ENCODE measurements at places on chromosomes 3 and 15.

DNA sequence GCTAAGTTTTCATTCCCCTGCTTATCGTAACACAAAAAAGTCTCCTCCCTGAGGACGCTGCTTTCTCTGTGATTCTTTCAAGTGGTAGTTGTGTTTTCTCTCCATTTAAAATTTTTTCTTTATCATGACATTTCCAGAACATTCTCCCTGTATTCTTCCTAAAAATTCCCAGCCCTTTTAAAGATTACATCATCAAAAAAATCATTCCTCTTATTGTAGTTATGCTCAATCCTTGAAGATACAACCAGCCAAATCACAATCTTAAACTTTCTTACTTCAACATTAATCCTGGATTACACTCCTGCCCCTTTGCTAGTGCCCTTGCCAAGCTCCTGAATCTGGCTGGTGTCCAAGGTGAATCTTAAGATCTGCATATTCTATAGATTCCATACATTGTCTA lies 163.7 kb upstream of the CBLB start:
- DNase-seq = no peak

DNA sequence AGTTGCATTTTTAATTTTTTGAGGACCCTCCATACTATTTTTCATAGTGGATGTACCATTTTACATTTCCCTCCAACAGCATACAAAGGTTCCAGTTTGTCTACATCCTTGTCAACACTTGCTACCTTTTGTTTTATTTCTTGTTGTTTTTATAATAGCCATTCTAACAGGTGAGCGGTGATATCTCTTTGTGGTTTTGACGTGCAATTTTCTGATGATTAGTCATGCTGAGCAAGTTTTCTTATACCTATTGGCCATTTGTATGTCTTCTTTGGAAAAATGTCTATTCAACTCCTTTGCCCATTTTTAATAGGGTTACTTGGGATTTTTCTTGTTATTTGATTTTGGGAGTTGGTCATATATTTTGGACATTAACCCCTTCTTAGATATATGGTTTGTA lies 187.0 kb downstream of the CDIN1 start:
- DNase-seq = no peak

- DNase-seq = no peak
Observed at GRCh38 chr3:8020047-8020841, 481.4 kb upstream of the LMCD1 start.

GRCh38 chr3:88031642-88032077 lies 27.1 kb downstream of the CGGBP1 start:
- no peak for DNase-seq

DNA sequence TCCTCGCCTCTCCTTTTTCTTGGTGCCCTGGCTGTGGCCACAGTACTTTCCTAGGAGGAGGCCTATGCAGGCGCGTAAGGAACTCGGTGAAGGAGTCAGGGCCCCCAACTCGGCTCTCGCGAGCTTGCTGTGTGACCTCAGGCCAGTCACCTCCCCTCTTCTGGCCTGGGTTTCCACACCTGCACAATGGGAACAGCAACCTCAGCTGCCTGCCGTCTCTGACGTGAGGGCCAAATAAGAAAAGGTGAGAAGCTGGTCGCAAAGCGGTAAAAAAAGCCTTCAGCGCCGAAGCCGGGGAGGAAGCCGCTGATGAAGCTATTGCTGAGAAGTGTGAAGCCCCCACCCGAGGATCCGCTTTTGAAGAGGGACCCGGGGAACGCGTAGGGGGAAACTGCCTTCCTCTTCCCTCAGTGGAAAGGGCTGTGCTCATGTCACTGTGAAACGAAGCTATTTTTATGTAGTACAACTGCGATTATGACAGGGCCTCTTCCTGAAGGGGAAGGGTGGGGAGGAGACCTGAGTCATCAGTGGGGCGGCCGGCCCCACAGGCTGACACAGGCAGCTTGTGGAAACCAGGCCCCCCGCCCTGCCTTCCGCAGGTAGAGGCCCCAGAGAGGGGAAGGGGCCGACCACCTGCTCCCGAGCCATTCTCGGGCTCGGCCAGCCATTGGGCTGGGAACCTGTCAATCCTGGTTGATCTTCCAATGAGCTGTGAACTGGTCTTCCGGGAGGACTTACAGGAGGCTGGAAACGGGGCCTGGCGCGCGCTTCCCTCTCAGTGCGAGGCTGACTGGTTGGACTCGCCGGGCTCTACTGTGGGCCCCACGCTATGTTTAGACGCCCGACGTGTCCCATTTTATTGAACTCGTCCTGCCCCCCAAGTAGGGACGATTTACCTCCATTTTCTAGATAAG lies 18.0 kb upstream of the ANKDD1A start:
- peak; percentile 92 for DNase-seq

GRCh38 chr15:80615361-80615736 lies 79.8 kb upstream of the ABHD17C start:
- DNase-seq = no peak

DNA sequence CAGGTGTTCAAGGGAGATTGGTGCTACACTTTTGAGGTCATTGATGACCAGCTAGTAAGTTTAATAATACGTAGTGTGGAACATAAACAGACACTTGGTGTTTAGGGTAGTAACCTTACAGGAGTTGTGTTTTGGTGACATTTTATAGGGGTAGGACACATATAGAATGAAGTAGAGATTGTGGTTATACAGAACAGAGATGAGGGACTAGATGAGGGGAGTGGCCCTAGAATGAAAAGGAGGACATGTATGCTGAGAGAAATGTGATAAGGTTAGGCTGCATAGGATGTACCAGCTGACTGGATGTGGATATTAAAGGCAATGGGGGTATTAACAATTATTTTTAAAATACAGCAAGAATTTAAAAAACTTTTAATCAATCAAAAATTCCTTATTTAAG lies 8.0 kb downstream of the MBNL1 start:
- DNase-seq = no peak

DNA sequence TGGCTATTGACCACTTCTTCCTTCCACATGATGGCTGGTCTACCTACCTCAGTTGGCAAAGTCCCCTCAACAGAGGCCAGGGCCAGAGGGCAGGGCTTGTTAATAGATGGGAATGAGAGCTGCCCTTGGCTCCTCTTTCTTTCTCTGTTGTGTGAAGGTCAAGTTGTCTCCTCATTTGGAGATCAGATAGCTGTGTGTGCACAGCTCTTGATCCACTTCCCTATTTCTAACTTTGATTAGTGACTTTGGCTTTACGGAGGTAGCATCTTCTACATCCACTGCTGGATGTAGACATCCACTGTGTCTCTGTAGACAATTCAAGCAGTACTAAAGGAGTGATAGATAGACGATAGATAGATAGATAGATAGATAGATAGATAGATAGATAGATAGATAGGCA lies 270.8 kb upstream of the LRRFIP2 start:
- no peak for DNase-seq

GRCh38 chr15:33148129-33148751 lies 46.3 kb downstream of the FMN1 start:
- DNase-seq = no peak

DNA sequence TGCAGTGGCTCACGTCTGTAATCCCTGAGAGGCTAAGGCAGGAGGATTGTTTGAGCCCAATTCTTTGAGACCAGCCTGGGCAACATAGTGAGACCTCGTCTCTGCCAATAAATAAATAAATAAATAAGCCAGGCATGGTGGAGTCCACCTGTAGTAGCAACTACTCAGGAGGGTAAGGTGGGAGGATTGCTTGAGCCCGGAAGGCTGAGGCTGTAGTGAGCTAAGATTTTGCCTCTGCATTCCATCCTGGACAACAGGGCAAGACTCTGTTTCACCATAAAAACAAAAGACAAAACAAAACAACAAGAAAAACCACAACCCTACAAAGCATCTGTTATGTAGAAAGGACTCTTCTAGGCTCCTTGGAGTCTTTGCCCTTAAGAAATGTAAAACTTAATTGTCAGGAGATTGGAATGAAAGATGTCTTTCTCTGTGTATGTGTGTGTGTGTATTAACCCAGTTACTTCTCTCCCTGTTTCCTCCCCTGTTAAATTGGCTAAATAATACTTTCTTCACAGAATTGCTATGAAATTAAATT lies 9.5 kb downstream of the NECTIN3 start:
- no peak for DNase-seq

DNA sequence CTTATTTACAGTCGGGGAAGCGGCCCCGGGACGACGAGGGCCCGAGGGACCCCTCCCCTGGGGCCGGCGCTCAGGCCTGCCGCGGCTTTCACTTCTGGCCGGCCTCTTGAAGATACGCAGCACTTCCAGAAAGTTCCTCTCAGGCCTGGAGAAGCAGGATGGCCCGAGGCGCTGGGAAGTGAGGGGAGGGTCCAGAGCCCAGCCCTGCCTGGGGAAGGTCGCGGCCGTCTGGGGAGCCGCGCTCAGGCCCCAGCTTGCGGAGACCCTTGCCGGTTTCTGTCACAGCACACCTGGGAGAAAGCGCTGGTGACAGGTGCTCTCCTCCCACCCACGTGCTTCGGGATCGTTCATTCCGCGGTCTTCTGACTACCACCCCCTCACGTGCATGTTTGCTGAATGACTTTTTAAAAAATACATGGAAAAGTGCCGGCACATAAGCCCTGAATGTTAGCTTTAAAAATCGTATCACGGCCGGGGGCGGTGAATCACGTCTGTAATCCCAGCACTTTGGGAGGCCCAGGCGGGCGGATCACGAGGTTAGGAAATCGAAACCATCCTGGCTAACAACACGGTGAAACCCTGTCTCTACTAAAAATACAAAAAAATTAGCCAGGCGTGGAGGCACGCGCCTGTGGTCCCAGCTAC lies 727 bp upstream of the TM2D3 start:
- no peak for DNase-seq

GRCh38 chr3:46261926-46262594 lies 19.8 kb downstream of the CCR3 start:
- no peak for DNase-seq

- no peak for DNase-seq
Observed at GRCh38 chr15:64193971-64194370, 31.1 kb upstream of the PPIB start.

DNA sequence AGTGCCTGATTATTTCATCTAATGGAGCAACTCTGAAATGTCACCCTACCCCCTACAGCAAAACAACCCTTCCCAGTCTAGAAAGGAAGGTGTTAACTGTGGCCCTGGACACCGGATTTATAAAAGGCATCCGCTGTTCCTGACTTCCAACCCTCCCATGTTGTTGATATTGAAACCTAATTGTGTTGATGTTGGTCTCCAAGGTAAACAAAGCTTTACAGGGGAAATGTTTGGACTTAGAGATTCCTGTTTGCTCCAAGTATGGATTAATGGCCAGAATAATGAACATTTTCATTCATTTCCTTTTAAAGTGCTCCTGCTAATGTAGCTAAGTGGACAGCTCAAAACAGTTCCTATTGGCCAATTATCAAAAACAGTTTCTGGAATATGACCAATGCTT lies 19.4 kb upstream of the LMCD1 start:
- no peak for DNase-seq

DNA sequence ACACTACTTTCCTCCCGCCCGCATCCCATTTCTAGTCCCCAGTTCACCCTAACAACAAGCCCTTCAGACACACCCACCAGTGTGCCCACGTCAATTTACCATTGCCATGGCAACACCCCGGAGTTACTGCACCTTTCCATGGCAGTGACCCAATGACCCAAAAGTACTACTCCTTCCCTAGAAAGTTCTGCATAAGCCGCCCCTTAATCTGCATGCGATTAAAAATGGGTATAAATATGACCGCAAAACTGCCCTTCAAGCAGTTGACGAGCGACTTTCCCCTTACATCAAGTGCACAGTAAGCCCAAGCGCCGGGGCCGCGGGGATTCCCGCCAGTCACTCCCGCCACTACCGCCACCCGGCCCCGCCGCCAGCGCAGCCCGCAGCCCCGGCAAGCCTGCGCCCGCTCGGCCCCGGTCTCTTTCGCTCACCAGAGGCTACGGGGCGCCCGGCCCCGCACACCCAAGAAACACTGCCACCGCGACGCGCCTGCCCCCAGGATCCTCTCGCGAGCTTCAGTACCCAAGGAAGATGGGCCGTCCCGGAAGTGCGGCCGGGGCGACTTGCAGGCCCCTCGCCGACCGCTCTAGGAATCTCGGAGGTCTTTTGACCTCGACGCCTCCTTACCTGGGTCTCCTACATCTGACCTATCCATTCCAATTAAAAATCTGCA lies 27.2 kb upstream of the ZNF502 start:
- peak; percentile 9 for DNase-seq

GRCh38 chr3:156718622-156719306 lies 44.4 kb downstream of the TIPARP start:
- no peak for DNase-seq

DNA sequence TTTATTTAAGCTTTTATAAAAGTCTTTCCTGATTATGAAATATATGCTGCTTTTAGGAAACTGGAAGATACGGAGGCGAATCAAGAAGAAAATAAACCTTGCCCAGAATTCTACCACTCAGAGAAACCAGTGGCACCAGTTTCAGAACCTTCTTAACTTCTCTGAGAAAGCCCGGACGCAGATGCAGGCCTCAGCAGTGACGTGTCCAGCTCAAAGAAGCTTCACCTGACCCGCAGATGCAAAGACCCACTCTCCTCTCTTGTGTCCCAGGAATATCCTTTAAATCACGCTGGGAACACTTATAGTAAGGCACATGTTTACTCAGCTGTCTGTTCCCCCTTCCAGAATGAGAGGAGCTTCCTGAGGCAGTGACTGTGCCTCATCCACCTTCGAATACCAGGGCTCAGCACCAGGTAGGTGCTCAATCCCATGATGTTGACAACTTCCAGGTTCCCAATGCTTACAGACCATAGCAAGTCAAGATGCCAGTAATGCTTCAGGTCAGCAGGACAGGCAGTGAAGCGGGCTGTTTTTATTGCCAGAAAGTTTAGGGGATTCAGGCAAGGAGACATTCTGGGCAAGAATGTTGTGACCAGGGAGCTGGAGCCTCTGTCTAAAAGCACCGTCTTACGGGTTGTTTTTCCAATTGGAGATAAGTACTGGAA lies 39.9 kb upstream of the LDHAL6B start:
- DNase-seq = no peak

DNA sequence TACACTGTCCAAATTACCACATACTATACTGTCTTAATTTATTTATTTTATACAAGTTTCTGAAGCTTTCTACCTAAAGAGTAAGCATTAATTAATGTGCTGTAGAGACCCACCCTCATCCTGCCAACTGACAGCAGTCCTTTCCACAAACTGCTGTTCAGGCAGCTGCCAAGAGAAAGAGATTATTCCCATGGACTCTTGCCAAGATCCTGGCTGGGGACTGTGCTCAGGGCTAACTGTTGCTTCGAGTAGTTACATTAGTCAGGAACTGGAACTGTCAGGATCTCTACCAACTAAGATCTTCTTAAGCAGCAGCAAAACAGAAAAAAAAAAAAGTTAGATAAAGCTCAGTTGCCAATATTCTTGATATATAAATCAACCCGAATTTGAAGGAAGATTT lies 398.8 kb downstream of the MECOM start:
- no peak for DNase-seq

- no peak for DNase-seq
Observed at GRCh38 chr3:185793381-185793780, 31.5 kb downstream of the IGF2BP2 start.

DNA sequence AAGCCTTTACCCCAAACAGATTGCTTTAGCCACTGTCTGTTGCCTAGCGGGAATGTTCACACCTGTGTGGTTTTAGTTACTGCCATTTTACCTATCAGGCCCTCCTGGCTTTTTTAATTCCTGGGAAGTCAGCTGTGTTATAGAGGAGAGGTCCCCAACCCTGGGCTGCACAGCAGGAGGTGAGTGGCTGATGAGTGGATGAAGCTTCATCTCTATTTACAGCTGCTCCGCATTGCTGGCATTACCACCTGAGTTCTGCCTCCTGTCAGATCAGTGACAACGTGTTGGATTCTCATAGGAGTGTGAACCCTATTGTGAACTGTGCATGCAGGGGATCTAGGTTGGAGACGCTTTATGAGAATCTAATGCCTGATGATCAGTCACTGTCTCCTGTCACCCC lies 127.0 kb downstream of the MBNL1 start:
- DNase-seq = no peak

- DNase-seq = no peak
Observed at GRCh38 chr3:28476194-28476593, 127.6 kb upstream of the AZI2 start.
